Activated CD4-positive, alpha-beta T cell treated with anti-CD3 and anti-CD28 coated beads for 1 hour (primary cell): ENCODE measurements at places on chromosomes 4 and X.
A peak's percentile ranks its signal among the peaks of the same experiment; 100 is the strongest.

DNA sequence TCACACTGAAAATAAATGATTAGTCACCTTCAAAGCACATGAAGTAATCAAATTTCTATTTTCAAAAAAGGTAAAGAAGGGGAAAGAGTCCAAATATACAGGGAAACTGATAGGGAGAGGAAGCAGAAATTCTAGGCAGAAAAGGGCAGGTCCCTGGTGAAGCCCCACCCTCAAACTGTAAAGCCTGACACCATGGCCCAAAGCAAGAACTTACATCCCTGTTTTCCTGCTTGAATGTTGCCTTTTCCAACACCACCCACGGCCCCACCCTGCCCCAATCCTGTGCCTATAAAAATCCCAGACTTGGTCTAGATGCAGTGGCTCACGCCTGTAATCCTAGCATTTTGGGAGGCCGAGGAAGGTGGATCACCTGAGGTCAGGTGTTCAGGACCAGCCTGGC, 361.8 kb downstream of the PPP3CA start:
- no peak for DNase-seq

GRCh38 chr4:122762520-122762919, 30.0 kb downstream of the BBS12 start:
- no peak for DNase-seq

DNA sequence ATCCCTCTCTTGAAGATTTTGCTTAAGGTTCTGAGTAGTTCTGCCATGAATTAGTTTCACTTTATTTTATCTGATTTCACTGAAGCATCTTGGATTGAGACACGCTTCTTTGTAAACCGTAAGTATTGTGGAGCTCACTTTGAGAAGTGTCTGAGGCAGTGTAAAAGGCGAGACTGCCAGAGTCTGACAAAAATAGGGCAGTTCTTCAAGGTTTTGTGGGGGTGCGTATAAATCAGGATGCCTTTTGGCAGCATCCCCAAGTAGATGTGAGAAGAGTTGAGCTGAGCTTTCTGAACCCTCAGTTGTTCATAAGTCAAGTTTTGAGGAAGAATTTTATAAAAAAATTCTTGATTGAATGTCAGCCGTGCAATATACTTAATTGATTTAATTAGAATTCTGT, 76.3 kb downstream of the RBPJ start:
- DNase-seq: no peak

- no peak for DNase-seq
Measured at GRCh38 chrX:105424729-105425128, 204.2 kb upstream of the TEX13A start.

- no peak for DNase-seq
Measured at GRCh38 chr4:91914176-91914804, 389.5 kb upstream of the GRID2 start.

DNA sequence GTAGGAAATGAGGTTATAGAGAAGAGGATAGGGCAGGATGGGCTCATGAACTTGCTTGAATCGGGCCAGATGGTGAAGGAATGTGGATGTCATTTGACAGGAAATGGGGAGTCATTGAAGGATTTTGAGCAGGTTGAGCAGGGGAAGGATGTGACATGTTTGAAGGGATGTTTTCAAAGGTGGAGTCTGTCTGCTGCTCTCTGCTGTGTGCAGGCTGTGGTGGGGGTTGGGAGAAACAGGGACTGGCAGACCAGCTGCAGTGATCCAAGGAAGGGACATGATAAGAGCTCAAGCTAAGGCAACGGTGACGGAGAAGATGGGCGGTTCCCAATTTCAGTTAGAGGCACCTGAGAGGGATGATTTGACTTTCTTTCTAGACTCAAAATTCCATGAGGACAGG, 14.0 kb upstream of the XPNPEP2 start:
- DNase-seq: no peak

- no peak for DNase-seq
Measured at GRCh38 chr4:157196046-157196445, 24.5 kb upstream of the GRIA2 start.

GRCh38 chr4:96146686-96147085, 306.8 kb downstream of the PDHA2 start:
- no peak for DNase-seq

DNA sequence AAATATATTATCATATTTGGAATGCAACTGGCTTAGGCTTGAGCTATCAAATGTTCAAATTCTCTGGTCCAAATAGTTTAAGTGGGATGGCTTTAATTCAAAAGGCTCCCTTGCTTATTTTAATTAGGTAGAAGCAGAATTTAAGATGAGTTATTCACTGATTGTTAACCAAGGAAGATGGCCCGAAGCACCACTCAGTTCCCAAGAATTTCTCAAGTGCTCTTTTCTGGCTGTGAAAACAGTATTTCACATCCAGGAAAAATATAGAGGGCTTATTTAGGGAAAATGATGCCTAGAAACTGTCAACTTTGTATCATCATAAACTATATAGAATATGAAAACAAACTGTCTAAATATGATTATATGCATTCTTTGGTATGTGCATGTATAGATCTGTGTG, 246.5 kb upstream of the SFRP2 start:
- DNase-seq: no peak

DNA sequence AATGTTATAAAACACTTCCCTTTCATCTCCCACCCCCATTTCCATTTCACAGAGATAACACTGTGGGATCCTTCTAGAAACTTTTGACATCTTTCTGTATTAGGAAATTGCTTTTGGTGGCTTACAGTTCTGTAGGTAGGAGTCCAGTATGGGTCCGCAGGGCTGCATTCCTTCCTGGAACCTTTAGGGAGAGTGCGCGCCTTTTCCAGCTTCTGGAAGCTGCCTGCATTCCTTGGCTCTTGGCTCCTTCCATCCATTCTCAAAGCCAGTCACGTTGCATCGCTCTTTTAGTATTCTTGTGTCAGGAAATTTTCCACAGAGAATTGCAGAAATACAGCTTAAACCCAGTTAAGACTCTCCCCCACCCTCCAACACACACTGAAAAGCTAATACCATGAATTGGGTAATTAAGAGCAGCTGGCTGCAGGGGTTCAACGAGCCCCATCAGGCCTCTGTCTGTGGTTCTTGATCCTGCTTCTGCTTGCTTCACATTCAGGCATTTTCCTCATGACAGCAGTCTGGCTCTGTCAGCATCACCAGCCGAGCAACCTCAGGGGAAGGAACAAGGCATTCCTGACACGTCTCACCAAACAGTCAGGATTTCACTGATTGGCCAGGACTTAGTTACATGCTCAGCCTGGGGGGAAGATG, 48.8 kb downstream of the SEPTIN11 start:
- no peak for DNase-seq

DNA sequence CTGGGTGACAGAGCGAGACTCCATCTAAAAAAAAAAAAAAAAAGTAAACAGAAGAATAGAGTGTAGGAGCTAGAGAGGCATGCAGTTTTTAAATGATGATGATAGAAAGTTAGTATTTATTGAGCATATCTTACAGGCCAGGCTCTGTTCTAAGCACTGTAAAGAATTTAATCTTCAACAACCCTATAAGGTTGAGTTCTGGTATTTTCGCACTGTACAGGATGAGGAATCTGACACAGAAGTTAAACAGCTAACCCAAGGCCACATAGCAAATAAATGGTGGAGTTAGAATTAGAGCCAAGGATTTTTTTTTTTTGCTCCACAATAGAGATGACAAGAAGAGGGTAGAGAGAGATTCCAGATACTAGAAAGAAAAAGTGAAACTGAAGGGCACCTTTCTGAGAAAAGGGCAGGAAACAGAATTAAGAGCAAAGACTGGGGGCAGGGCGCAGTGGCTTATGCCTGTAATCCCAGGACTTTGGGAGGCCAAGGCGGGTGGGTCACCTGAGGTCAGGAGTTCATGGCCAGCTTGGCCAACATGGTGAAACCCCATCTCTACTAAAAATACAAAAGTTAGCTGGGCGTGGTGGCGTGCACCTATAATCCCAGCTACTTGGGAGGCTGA, 56.1 kb downstream of the KLHL5 start:
- DNase-seq: no peak

- DNase-seq: no peak
Measured at GRCh38 chr4:21882051-21882839, 66.3 kb downstream of the KCNIP4 start.

GRCh38 chrX:134545510-134545909, 85.5 kb downstream of the HPRT1 start:
- no peak for DNase-seq

- no peak for DNase-seq
Measured at GRCh38 chrX:42755815-42756214, 22.1 kb downstream of the PPP1R2C start.

DNA sequence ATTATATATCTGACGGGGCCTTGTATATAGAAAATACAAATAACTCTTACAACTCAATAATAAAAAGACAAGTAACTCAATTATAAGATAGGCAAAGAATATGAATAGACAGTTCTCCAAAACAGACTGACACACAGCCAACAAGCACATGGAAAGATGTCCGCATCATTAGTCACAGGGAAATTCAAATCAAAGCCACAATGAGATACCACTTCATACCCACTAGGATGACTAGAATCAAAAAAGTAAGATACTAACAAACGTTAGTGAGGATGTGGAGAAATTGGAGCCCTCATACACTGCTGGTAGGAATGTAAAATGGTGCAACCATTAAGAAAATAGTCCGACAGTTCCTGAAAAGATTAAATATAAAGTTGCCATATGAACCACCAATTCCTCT, 115.7 kb downstream of the RCHY1 start:
- no peak for DNase-seq

GRCh38 chr4:26030260-26030667, 116.2 kb downstream of the SMIM20 start:
- no peak for DNase-seq

GRCh38 chr4:8819019-8819418, 52.6 kb downstream of the HMX1 start:
- DNase-seq: no peak

DNA sequence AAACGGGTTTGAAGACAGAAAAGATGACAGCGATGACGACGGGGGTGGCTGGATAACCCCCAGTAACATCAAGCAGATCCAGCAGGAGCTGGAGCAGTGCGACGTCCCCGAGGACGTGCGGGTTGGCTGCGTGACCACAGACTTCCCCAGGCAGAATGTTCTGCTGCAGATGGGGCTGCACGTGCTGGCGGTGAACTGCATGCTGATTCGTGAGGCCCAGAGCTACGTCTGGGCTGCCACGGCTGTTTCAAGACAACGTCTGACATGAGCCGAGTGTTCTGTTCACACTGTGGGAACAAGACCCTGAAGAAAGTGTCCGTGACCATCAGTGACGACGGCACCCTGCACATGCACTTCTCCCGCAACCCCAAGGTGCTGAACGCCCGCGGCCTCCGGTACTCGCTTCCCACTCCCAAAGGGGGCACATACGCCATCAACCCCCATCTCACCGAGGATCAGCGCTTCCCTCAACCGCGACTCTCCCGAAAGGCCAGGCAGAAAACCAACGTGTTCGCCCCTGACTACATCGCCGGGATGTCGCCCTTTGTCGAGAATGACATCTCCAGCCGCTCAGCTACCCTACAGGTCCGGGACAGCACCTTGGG, 319.2 kb upstream of the SLC7A11 start:
- DNase-seq: no peak

DNA sequence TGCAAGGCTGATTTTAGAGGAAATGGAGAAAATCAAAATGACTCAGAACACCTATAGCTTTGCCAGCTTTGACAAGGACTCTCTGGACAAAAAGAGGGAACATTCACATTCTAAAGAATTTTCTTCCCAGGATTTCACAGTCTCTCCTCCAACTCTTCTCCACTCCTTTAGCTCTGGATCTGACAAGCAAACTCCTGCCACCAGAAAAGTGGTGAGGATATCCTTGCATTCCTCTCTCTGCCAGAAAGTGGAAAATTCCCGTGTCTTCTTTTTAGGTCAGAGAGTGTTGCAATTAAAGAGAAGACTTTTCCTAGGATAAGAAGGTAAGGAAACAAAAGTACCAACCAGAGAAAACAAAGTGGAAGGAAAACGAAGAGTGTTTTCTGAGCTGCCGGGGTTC, 16.1 kb upstream of the PDGFRA start:
- DNase-seq: no peak

DNA sequence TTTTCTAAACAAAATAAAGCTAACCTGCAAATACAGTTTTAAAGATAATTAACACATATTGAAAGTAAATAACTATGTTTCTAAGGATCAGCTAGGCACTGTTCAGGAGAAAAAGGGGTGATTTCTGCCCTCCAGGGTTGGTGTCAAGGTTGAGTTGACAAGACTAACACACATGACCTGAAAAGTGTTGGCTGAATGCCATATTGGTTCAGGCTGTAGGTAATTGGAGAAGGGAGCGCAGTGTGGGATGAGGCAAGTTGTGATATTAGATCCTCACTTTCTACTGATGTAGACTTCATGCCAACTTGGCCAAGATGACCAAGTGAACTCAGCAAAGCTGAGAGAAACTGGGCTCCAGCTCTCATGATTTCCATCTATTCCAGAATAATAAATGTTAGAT, 42.2 kb downstream of the PPM1K start:
- DNase-seq: no peak

GRCh38 chr4:105140684-105141490, 5.8 kb upstream of the TET2 start:
- no peak for DNase-seq

GRCh38 chrX:103811858-103812257, 20.2 kb downstream of the RAB9B start:
- no peak for DNase-seq

DNA sequence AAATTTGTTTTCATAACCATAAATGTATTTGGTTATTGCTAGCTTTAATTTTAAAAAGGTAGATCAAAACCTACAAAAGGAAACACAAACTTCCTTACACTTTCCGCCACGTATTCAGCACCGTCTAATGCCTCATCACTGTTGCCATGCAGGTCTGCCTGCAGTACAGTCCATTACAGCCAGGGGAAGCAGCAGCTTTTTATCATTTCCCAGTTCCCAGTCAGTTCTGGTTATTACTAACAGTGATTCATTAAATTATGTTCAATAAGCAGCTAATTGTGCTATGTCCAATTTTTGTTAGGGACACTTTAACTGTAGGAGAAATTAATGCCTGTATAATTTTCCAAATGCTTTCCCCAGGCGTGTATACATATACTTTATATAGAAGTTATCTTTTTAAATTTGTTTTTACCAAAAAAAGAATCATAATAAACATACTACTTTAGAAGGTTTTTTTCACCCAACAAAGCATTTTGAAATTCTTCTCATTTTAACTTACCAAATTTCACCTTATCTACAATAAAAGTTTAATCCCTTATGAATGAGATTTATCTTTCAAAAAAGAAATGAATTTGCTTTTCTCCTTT, 93.3 kb downstream of the ANXA3 start:
- DNase-seq: peak; percentile 22

DNA sequence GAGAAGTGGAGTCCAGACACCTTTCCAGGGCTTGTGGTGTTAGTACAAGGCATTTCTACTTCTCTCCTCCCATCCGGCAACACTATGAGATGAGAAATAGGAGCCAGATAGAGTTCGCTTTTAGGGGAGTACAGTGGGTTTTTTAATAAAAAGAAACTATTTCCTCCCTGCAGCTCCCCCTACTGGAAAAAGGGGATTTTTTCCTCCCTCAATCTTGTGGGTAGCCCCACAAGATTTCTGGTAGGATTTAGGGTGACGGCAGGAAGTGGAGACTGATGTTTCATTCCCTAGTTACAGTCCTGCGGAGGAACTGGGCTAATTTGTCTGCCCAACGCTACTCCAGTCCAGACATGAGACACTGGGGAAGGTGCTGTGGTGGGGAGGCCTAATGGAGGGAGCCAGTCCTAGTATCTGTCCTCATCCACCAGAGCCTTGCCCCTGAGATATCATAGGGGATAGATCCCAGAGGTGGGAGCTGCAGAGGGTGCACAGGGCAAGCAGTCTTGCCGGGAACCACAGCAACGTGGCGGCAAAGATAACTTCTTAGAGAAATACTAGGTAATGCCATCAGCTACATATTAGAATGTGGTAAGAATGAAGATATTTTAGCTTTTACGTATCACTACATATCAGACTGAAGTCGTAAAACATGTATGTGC, 45.5 kb upstream of the PRKG2 start:
- no peak for DNase-seq
